ENCODE measurements at places on chromosomes 1 and 21.

DNA sequence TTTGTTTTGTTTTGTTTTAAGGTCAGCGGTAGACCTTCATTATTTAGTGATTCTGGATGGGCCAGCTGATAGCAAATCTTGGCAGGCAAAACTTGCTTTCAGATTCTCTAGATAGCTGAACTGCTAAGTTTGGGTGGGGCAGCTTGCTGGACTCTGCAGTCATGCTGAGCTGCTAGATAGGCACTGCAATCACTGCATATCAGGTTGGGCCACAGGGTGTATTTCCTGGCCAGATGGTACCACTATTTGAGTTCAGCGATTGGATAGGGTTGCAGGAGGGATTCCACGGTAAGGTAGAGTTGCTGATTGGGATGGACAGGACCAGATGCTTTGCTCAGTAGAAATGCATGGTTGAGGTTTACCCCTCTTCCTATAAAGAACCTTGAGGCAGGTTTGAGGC lies 579.3 kb upstream of the ADGRL4 start:
- no peak for DNase-seq

GRCh38 chr21:42013931-42014330 lies 3.8 kb upstream of the ZBTB21 start:
- no peak for DNase-seq

GRCh38 chr1:183801649-183802048 lies 3.3 kb upstream of the RGL1 start:
- DNase-seq = no peak

DNA sequence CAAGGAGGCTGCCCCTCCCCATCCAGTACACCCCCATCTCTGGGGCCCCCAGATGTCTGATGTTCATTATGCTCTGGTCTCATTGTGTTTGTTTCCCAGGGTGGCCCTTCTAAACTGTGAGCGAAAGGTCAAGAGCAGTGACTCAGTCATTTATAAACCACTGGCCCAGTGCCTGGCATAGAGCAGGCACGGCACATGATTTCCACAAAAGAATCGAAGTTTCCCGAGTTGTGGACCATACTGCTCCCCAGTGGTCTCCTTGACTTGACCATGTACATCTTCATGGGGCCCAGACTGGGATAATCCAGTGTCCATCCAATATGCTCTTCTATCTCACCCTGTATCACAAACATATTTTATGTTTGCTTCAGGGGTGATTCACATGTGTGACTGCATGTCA lies 153.3 kb downstream of the NR5A2 start:
- peak; percentile 8 for DNase-seq

- peak; percentile 36 for DNase-seq
Observed at GRCh38 chr1:244231572-244232315, 180.7 kb downstream of the ZBTB18 start.

- DNase-seq = no peak
Observed at GRCh38 chr1:76864383-76864782, 2.9 kb upstream of the ST6GALNAC5 start.

GRCh38 chr1:10631811-10632593 lies 157.3 kb downstream of the PEX14 start:
- DNase-seq = no peak

- DNase-seq = peak; percentile 66
Observed at GRCh38 chr21:18249672-18250071, 5.0 kb downstream of the CHODL start.

- no peak for DNase-seq
Observed at GRCh38 chr1:9510130-9510529, 29.1 kb upstream of the SLC25A33 start.

DNA sequence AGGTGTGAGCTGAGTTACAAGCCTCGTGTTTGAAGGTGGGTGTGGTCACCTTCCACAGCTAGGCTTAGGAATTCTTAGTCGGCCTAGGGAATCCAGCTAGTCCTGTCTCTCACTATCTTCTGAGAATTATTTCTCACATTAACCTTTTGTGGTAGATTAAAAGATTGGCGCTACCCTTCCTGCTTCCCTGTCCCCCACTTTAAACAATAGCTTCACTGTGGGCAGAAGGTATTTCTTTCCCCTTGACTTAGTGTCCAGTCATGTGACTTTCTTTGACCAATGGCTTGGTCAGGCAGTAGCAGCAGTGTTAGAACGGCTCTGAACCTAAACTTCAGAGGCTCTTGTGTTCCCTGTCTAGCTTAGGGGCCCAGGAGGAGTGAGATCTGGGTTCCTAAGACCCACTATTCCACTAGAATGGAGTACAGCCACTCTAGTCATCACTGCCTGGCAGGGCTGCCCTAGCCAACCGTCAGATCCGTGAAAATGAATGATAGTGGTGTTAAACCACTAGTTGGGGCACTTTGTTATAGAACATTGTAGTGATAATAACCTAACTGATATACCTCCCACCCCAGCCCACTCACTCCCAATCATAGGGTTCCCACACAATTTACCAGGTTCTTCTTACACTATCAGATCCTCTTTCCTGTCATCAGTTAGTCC lies 13.9 kb upstream of the C1orf141 start:
- no peak for DNase-seq

DNA sequence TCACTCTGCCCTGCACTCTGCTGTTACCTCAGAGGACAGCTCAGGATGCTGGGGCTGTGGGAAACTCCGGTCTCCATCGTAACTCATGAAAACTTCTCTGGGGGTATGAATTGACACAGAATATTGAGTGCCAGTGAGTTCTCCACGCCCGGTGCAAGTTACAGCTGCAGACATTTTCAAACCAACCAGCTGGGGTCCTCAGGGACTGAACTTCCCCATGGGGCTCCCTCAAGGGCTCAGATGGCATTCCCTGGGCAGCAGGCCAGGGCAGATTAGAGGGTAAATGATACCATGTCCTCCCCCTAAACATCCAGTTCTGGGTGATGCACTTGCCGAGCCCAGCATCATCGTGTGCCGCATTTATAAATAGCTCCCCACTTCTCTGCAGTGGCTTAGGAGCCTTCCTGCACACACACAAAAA lies 27.8 kb upstream of the CCSAP start:
- no peak for DNase-seq

DNA sequence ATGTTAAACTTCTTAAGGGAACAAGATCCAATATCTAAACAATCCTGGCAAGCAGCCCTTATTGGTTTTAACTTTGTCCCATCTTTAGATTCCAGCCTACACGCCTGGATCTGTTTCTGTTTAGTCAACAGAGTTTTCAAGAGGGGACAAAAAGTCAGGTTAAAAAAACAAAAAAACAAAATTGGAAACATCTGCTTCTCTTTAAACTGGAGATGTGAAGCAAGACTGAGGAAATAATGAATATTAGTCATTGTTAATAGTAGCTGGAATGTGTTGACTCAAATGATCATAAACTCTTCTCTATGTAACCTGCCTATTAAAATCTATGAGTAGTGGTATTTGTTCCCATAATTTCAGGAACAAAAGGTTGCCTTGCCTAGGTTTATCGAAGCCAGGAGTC lies 55.0 kb downstream of the NID1 start:
- no peak for DNase-seq

- no peak for DNase-seq
Observed at GRCh38 chr1:64941461-64942117, 24.8 kb downstream of the JAK1 start.

DNA sequence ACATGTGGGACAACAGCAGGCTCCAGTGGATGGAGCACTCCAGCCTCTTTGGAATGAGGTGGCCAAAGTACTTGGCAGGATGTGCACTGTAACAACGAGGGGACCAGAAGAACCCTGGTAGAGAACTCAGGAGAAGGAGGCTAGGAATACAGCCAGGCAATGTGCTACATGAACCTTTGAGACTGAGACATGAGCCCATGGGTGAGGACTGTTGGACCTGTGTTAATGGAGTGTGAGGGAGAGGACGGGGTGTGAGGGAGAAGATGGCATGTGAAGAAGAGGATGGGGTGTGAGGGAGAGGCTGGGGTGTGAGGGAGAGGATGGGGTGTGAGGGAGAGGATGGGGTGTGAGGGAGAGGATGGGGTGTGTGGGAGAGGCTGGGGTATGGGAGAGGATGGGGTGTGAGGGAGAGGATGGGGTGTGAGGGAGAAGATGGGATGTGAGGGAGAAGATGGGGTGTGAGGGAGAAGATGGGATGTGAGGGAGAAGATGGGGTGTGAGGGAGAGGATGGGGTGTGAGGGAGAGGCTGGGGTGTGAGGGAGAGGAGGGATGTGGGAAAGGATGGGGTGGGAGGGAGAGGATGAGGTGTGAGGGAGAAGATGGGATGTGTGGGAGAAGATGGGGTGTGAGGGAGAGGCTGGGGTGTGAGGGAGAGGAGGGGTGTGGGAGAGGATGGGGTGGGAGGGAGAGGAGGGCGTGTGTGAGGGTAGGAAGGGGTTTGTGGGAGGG lies 62.3 kb upstream of the ARTN start:
- no peak for DNase-seq

GRCh38 chr21:27277110-27277509 lies 310.2 kb upstream of the ADAMTS5 start:
- DNase-seq = no peak

DNA sequence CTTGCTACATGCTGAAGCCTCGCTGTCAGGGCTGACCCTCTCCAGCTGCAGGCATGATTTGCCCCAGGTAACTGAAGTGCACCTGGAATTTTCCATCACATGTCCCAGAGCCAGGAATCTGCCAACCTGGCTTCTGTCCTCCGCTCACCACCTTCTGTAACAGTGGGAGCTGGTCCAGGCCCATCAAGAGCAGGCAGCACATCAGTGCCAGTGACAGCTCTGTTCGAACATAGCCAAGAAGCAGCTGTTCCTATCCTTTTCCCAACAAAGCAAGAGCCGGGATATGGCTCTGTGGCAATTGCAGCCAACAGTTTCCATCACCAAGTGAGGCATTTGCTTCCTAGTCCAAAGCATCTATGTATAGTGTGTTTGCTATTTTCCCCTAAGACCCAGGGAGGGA lies 42.2 kb upstream of the KANK4 start:
- DNase-seq = no peak

DNA sequence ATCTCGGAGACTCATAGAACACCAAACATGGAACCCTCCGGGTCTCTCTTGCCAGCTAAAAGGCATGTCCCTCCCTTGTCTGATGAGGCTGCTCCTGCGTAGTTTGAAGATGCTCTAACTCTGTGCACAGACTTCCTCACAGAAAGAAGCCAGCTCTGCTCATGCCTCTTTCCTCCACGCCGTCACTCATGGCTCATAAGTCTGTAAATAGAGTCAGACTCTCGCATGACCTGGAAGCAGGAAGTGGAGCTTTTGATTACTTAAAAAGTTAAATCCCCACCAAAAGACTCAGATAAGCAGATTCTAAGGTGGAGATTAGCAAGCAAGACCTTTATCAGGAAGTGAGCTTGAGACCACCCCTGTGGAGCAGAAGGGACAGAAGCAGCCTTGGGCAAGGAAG lies 171.6 kb downstream of the TRIM33 start:
- no peak for DNase-seq

DNA sequence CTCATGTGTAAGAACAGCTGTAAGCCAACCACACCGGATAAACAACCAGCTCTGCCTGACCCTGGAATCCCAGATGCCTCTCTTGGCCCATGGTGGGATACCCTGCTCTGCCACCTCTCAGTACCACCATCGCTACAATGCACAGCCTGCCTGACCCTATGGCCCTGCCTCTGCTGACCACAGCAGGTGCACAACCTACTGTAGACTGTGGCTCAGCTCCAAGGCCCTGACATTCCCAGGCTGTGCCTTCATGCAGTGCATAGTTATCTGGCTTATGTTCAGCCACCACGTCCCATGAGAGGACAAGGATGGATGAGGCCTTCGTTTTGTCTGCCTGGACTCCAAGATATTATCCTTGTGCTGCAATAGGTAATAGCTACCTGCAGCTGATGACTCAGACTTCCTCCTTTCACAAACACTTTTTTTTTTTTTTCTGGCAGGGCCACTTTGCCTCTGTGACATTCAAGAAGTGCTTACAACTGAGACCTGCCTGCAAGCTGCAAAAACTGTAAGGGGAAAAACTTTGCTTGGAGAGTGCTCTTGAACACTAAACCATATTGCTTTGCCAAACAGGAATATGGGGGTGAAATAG lies 177.7 kb downstream of the URB2 start:
- no peak for DNase-seq

DNA sequence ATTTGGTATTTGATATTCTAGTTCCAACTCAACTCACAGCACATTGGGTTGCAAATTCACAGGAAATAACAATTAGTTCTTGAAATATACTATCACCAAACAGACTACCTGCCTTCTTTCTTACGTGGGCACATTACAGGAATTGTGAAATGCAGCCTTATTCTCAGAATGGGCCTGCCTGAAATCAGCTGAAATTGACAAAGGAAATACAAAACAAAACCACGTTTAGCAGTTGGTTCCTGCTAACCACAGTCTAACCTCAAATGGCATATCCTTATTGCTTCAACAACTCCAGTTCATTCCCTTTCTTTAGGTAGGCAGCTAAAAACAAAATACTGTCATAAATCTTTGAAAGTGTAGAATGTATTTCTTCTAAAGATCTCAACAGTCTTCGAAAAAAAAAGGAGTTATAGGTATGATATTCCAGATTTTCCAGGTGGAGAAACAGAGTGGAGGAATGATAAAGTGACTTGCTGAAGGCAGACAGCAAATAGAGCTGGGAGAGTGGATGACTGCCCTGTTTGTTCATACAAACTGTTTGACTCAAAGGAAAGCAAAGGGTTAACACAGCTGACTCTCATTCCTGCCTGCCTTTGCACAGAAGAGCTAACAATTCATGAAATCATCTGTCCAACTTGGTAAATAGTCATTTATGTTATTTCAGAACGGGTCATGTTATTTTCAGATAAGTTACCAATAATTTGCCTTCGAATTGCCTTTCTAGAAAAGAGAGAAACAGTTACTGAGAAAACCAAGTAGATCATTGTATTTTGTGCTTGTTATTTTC lies 1.6 kb upstream of the GREM2 start:
- DNase-seq = no peak

DNA sequence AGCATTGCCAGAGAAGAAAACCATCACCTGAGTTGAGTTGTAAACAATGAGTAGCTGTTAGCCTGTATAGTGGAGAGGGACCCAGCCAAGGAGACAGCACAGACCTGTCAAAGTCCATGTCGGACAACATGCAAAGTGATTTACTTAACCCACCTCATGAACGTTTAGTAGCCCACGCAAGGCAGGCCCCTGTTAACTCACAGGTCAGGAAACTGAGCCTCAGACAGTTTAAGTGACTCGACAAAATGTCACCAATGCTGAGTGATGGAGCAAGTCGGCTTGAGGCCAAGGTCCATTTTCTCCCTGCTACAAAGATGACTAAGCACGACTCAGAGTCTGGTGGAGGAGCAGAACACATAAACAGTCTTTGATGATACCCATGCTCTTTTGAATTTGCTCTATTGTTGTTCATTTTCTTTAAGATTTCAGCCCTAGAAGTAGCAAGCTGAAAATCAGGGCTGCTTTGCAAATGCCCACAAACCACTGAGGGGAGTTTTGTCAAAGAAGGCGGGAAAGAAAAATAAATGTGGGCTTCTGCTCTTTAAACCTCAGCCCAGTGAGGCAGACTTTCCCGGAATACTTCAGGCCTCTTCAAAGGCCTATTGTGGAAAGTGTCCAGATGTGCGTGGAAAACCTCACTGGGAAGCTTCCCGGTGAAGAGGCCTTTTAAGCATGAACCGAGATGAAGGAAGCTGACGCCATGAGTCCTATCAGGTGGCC lies 83.8 kb upstream of the HOOK1 start:
- DNase-seq = peak; percentile 90

All from RKO (cell line).